ENCODE measurements at places on chromosomes 4 and X.

DNA sequence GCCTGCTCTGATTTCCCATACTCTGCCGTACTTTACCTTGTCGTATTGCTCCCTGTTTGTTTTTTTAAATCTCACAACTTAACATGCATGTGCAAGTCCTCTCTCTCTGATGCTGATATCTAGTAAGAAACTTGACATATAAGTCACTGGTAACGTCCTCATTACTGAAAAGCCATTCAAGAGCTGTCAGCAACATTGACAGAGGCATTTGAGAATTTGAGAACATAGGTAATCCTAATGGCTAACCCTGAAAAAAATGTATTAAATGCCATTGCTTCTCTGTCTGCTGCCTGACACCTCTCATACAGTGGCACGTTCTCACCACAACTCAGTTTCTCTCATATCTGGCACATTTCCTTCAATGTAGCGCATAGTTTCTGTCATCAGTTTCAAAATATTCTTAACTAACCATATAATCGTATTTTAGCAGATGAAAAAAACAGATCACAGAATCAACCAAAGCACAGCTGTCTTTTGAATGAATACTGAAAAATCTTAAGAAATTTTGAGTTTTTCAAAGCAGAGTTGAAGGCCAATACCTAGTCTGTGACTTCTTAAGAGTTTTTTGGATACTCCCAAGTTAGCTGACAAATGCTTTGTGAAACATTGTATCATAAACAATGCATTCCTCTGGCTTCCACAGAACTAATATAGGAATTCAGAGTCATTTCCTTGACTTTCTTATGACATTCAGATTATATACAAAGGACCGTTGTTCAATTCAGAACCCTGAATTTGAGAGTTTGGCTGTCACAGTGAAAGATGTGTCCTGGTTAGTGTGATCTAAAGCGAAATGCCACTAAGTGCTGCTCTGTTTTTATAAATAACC, 996.4 kb downstream of the C4orf33 start:
- DNase-seq, result no peak

GRCh38 chrX:100606753-100607152, 22.0 kb downstream of the TNMD start:
- no peak for DNase-seq

GRCh38 chr4:41890085-41890484, 45.1 kb upstream of the TMEM33 start:
- no peak for DNase-seq

GRCh38 chrX:49767236-49767635, 61.9 kb upstream of the PAGE4 start:
- DNase-seq, result no peak

DNA sequence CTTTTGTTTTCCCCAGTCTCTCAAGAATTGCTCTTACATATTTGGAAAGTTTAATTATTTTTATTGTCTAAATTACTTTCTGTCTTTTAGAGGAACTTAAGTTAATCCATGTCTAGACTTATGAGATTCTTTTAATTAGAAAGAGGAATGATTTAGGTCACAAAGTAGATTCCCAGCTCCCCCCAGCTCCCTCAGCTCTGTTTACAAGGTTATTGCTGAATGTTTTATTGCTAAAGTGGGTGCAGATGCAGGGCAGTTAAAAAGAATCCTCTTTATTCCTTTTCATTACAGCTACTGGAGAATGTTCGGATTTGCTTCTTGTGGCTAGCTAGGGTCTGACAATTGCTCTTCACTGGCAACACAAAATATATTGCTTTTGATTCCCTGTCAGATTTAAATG, 33.7 kb upstream of the CCKAR start:
- no peak for DNase-seq

GRCh38 chrX:68354879-68355628, 78.2 kb downstream of the OPHN1 start:
- no peak for DNase-seq

DNA sequence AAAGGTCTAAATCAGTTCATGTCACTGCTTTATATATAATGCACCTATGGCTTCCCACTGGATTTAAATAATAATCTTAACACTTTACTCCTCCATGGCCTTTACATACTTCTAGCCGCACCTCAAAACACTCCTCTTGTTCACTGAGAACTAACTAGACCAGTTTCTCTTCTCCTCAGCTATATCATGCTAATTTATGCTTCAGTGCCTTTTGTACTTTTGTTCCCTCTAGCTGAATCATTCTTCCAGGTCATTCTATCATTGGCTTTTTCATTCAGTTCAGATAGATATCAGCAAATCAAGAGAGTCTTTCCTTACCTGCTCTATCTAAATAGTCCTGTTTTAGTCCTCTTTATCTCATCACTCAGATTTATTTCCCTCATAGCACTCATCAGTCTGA, 64.2 kb downstream of the TET2 start:
- DNase-seq, result no peak

DNA sequence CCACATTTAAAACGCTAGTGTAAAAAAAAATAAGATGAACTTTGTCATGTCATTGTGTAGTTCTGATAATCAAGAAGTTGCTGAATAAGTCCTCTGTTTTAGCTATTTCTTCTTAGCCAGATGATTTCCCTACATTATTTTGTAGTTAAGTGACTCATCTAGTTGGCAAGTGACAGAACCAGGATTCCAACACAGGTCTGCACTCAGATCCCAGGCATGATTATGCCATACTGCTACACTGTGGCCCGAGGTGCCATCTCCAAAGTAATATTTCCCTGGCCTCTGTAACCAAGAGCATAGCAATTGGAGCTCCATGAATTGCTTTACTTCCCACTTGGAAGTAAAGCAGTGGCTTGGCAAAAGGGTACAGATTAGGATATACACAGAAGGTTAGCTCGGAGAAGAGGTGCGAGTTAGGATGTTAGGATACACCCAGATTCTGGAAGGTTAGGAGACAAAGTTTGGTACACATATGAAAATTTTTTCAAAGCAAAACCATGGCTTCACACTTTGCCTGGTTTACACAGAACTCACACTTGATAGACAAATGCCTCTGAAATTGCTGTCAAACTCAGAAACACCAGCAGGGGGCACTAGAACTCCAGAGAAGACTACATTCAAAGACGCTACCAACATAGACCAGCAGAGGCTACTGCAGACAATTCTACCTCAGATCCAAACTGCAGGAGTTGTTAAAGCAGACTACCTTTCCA, 41.4 kb downstream of the SRPX2 start:
- DNase-seq, result peak; percentile 69

- no peak for DNase-seq
Observed at GRCh38 chr4:138320831-138321230, 78.7 kb upstream of the SLC7A11 start.

GRCh38 chr4:119646347-119647071, 17.9 kb upstream of the PDE5A start:
- no peak for DNase-seq

GRCh38 chr4:174284487-174284886, 776 bp downstream of the CEP44 start:
- no peak for DNase-seq

DNA sequence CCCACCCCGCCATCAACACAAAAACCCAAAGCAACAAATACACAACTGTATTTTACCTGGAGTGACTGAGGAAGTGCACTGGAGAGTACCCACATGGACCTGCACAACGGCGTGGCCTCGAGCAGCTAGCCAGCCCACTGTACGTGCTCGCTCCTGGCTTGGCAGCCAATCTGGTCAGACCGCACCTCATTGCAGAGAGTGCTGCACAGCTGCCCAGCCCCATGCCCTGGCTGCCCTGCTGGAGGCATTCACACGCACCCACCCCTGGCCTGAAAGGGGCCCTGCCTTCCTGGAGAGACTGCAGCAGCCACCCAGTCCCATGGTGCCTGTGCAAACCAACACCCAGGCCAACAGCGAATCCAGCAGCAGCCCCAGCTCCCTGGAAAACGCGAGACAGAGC, 116.3 kb downstream of the GALNTL6 start:
- no peak for DNase-seq

DNA sequence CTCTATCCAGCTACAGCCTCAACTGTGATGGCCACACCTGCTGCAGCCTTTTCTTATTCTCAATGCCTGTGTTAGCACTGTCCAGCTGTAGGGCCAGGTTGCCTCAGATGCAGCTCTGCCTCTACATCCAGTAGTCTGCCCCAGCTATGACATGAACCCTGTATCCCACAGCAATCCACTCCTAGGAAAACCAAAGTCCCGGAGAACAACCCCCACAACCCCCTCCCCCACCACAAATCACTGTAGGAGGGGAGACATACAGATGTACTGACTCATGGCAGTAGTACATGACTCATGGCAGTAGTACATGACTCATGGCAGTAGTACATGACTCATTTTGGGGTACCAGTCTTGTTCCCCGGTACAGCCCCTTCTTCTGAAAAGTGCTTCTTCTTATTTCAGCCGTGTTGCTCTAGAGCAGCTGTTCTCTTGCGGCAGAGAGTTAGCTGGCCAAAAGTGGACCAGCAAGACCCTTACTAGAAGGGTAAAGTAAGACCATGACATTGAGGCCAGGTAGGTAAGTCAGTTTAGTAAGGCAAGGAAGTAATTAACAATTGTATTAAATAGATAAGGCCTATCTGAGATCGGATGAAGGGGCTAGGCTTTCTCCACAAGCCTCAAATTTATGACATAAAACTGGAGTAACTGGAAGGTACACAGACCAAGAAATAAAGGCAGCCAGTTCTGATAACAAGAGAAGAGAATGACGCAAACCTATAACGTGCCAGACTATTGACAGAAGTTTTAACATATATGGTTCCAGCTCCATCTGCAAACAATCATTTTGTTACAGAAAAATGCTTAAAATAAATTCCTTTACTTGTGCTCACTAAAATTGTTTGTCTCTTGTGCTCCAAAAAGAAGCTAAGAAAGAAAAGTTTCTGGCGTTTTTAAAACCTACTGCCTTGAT, 221.4 kb downstream of the TACR3 start:
- DNase-seq, result no peak

DNA sequence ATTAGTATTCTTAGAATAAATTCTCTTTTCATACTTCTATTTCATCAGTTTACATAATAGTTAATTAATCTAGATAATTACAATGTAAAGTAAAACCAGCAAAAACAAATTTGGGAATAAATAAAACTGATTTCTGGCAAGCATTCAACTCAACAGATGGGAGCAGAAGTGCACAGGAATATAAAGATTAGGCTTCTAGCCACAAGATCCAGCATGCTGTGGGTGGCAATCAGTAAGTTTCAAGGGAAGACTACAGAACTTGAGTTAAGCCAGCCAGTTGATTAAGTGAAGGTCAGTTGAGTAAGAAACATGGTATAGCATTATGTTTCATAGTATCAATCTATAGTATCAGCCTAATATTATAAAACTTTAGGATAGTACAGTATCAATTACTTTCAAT, 324.2 kb upstream of the AADAT start:
- no peak for DNase-seq
